ENCODE measurements at places on chromosomes 1 and 21. TPM values are rescaled to one million over a fixed set of nuclear protein-coding genes. Genes with fewer than 3 reads are reported as not detected.

DNA sequence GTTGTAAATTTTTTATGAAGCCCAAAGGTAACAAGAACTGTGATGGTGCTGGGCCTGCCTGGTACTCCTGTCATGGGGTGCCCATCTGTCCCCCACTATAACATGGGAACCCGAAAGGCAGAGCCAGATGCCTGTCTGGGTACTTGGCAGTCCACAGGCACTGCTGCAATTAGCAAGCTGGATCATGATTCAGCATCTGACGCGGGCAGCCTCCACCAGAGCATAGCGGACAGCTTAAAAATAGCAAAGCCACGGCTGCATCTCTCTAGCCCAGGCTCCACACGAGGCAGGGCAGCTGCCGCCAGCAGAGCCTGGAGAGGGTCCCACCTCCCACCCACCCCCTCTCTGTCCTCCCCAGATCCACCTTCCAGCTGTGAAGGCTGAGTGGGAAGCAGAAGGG, 22.9 kb downstream of the SUSD4 start:
- DNase-seq, result no peak

- DNase-seq, result no peak
Measured at GRCh38 chr1:28510273-28510969, 4.6 kb downstream of the RCC1 start.

- peak; percentile 27 for DNase-seq
Measured at GRCh38 chr1:225999912-226000337, 782 bp upstream of the SDE2 start.

- DNase-seq, result no peak
Measured at GRCh38 chr1:117590273-117590925, 15.4 kb upstream of the TENT5C start.

DNA sequence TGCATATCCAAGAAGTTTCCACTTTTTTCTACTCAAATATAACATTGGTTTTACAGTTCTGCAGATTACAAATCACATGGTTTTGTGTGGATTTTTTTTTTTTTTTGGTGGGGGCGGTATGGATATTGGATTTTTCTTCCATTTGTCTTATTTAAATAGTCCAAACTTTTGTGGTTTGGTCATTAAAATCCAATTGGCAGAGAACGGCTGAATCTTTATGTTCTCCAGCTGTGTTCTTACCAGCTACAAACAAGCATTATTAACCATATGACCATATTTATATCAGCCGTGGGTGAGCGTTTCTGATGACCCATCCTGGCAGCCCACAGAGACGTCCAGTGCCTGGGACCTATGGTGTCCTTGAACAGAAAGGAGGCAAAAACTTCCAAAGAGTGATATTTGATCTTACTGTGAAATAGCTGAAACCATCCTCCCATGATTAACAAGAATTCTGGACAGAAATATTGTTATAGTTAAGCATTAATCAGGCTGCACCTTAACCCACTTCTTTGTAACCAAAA, 200.4 kb downstream of the LYPLAL1 start:
- no peak for DNase-seq

DNA sequence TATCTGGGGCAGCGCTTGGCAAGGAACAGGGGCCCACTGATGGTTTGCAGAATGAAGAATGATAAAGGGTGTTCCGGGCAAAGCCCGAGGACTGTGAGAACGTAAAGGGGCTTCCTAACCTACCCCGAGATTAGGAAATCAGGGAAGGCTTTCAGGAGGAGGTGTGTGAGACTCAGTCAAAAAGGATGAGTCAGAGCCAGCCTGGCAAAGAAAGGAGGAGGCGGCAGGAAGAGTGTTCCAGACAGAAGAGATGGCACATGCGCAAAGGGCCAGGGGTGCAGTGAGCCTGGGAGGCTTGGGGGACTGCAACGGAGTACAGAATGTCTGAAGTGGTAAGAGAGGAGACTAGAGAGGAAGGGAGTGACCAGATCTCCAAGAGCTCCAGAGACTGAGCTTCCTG, 70.3 kb downstream of the RAP1GAP start:
- no peak for DNase-seq

GRCh38 chr1:55276671-55277376, 61.7 kb upstream of the USP24 start:
- DNase-seq, result no peak

- no peak for DNase-seq
Measured at GRCh38 chr21:39037807-39038405, 145.3 kb downstream of the PSMG1 start.

- DNase-seq, result no peak
Measured at GRCh38 chr1:214565310-214565709, 13.9 kb upstream of the PTPN14 start.

- no peak for DNase-seq
Measured at GRCh38 chr1:57066980-57067610, 101.3 kb upstream of the C8B start.

GRCh38 chr1:186828611-186829454, at the start of gene PLA2G4A:
Gene PLA2G4A (plus strand): TSS chr1:186828949. CDS start chr1:186854355, 25,406 bp downstream.
- DNase-seq, result peak; percentile 55

DNA sequence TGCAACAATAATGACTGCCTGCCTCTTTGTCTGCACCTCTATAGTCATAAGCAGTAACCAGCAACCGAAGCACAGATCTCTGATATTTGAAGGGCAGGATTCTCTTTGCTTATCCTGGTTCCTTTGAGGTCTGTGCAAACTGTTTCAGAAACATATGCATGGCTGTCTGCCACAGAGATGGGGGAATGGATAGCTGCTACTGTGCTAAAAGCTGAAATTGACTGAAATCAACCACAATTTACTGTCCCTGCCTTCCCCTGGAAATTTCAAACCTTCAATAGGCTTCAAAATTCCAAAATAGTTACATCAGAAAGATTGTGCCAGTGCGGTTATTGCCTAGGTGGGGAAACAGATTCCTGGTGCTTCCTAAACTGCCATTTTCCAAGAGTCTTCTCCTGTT, 136.8 kb upstream of the GORAB start:
- DNase-seq, result no peak

- no peak for DNase-seq
Measured at GRCh38 chr1:9443913-9444445, 95.3 kb upstream of the SLC25A33 start.

DNA sequence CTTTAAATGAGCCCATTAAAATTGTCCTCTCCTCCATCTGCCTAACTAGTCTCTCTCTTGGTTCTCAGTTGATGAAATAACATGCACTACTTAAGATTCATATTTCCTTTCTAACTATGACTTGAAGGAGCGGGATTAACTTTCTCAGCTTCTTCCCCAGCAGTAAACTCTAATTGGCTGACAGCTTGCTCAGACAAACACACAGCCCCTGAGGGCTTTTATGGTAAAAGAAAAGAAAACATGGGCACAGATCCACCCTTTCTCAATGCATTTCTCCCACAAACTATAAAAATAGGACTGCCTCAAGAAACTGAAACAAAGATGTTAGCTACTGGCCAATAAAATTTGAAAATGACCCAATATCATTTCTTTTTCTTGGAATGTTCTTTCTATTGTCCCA, 703.1 kb downstream of the ADGRL2 start:
- DNase-seq, result no peak

DNA sequence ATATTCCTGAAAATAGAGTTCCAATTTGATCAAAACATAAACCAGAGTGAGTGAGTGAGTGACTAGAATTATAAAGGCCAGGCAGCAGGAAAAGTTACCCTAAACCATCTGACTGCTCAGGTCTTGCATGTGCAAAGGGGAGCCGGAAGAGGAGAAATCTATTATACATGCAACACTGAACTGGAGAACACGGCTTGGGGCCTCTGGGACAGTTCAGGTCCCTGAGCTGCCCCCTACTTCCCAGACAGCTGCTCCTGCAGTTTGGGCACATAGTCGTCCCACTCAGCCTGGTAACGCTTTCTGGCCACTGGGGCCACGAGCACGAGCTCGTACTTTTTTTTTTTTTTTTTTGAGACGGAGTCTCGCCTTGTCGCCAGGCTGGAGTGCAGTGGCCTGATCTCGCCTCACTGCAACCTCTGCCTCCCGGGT, 40.1 kb downstream of the PTPRC start:
- DNase-seq, result no peak

DNA sequence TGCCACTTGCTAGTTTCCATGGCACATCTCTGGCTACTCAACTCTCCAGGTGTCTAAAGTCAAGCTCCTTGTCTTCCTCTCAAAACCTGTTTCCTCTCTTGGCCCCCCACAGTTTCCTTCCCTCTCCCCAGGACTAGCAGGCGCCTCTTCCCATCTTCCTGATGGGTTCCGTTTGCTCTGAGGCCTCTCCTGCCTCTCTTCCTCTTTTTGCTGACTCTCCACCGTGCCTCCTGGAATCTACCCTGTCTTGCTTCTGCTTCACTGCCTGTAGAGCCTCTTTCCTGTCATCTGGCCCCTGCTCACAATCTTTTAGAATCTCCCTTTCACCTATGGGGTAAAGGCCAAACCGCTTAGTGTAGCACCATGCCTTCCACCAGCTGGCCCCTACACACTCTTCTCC, 21.8 kb upstream of the LHX4 start:
- no peak for DNase-seq

- no peak for DNase-seq
Measured at GRCh38 chr1:151327903-151328674, 873 bp upstream of the PI4KB start.

GRCh38 chr1:52550447-52550846, 2.4 kb downstream of the TUT4 start:
- DNase-seq, result no peak

GRCh38 chr1:3539707-3540425, 71.4 kb downstream of the MEGF6 start:
- DNase-seq, result no peak

DNA sequence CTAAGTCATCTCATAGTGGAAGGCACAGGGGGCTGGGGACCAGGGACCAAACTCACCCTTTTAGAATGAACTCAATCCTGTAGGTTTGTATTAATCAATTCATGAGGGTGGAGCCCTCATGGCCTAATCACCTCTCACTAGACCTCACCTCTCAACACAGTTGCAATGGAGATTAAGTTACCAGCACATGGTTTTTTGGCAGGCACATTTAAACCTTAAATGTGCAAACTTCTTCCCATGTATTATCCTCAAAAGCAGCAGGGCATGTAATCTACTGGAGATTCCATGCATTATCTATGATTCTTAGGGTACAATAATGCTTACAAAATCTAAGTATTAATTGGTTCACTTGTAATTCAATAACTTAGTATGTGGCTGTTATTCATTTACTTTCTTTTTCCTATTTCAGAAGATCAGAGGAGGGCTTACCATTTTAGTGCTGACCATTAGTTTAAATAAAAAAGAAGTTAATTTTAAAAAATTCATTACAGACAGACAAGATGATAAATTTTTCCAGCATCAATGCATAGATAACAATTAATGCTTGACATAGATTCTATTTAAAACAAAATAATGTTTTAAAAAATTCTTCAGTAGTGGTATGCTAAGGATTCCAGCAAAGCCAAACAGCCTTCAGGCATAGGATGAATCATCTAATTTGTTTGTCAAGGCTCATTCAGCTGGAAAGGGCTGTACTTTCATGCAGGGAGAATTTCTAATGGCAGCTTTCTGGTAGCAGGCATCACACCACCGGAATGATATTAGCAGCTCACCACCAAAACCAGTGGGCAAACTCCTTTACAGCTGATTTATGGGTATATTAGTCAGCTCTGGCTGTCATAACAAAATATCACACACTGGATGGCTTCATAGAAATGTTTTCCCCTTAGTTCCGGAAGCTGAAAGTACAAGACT, 124.6 kb upstream of the ZNF648 start:
- peak; percentile 95 for DNase-seq

The ATAD3C gene
- total RNA-seq, result 0.36 TPM

The C1orf116 gene
- total RNA-seq, result 22.5 TPM

The MATN1 gene
- total RNA-seq, result not detected

The PRRX1 gene
- total RNA-seq, result 0.87 TPM

The NTMT2 gene
- total RNA-seq, result not detected

The RNU1-3 gene
- under 0.01 TPM for total RNA-seq

The NBPF6 gene
- total RNA-seq, result not detected

The TBX15 gene
- total RNA-seq, result 0.07 TPM

The ACTL8 gene
- total RNA-seq, result not detected

The OR10J1 gene
- total RNA-seq, result not detected

The TAS1R1 gene
- not detected for total RNA-seq
